ENCODE measurements at places on chromosomes 12 and 14. TPM values are rescaled to one million over a fixed set of nuclear protein-coding genes. Genes with fewer than 3 reads are reported as not detected.

GRCh38 chr12:82069931-82070514 lies 288.2 kb downstream of the CCDC59 start:
- no peak overlapping the region for H3K27ac ChIP-seq
- no peak for DNase-seq
- no peaks in the 10 kb centered on the region for H3K4me1 ChIP-seq
- H3K4me3 ChIP-seq, result no peak overlapping the region
- H3K36me3 ChIP-seq, result no peaks in the 10 kb centered on the region

The PRIMA1 gene
- total RNA-seq, result not detected

The MYBPC1 gene
- not detected for total RNA-seq

The GUCY2C gene
- not detected for total RNA-seq

The CLEC4A gene
- 0.19 TPM for total RNA-seq

DNA sequence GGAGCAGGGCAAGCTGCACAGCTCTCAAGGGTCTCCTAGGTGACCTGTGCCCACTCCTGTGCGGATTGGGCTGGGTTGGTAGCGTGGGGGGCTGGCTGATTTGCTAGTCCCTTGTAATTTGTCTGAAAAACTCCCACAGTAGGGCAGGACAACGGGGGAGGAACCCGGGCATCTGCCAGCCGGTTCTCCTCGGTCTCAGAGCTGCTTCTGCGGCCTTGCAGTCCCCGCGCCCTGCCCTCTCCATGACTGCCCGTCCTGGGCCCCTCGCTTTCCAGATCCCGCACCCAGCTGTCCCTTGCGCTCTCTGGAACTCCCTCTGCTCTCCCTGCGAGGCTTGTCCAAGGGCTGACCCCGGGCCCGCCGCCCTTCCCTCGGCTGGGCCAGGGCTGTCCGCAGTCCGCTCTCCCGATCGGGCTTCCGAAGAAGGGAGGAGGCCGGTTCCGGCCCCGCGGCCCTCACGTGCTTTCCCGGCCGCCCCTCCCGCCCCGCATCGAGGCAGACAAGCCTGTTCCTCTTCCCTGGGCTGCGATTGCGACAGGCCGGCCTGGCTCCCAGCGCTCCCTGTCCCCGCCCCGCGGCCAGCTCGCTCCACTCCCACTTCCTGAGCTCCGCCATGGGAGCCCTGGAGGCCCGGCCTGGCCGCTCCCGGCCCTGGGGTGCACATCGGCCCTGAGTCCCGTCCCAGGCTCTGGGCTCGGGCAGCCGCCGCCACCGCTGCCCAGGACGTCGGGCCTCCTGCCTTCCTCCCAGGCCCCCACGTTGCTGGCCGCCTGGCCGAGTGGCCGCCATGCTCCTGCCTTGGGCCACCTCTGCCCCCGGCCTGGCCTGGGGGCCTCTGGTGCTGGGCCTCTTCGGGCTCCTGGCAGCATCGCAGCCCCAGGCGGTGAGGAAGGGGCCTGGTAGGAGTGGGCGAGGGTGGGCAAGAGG lies at the start of gene LTBR:
LTBR (plus strand) TSS at position 591 of the 927 bp plus-strand sequence; CDS start at position 788, 197 bp downstream.
- no peaks in the 10 kb centered on the region for H3K36me3 ChIP-seq
- H3K27ac ChIP-seq, result no peak within 1 kb of the TSS
- no peaks in the 10 kb centered on the region for H3K4me1 ChIP-seq
- H3K4me3 ChIP-seq, result no peak within 1 kb of the TSS
- DNase-seq, result no peak

DNA sequence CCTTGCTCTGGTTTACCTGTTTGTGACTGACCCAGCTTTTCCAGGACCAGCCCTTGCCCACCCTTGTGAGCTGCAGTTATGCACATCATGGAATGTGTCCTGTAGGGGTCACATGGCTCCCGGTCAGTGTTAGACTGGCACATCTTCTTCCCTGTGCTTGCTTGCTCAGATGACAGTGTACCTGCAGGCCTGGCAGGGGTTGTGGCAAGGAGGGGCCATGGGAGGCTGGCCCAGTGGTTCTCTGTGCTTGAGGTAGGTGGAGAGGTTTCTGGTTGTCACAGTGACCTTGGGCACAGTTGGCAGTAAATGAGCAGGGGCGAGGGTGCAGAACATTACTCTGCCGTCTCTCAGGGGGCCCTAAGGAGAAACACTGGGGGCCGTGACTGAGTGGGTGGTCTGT lies 27.6 kb upstream of the RD3L start:
- no peak overlapping the region for H3K27ac ChIP-seq
- no peak overlapping the region for H3K4me3 ChIP-seq
- H3K4me1 ChIP-seq, result no peaks in the 10 kb centered on the region
- H3K36me3 ChIP-seq, result no peaks in the 10 kb centered on the region
- no peak for DNase-seq

The FAR2 gene
- 26.6 TPM for total RNA-seq

The NOPCHAP1 gene
- total RNA-seq, result 14.6 TPM

DNA sequence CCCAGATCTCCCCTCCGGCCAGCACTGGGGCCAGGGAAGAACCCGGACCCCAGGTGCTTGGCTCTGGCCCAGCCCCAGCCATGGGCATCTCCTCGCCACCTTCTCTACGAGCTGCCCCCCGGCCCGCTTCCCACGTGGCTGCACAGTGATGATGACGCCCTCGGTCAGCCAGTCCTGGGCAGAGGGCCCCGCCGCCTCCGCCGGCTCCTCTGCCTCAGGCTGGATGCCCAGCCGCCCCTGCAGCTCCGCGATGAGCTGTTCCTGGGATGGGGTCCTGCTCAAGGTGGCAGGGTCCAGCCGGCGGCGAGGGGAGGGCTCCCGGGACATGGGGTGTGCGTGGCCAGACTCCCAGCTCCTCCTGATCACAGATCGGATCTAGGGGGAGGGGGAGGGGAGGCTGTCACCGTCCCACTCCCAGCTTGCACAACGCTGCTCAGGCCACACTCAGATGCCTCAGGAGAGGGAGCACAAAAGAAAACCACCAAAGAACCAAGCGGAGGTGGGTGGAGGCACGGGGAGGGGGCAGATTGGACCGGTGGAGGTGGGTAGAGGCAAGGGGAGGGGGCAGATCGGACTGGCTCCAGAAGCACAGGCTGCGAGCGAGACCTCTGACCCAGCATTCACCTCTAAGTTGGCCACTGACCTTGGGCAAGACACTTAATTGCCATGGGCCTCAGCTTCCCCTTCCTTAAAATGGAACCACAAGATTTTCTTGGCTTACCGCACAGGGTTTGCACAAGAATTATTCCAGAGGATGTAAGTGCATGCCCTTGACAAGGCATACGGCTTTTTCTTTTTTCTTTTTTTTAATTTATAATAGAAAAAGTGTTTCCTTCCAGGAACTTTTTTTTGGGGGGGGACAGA lies 16.1 kb upstream of the RPLP0 start:
- no peaks in the 10 kb centered on the region for H3K4me1 ChIP-seq
- H3K36me3 ChIP-seq, result peaks cover 36% of the 10 kb centered on the region
- no peaks in the 10 kb centered on the region for H3K27me3 ChIP-seq
- H3K4me3 ChIP-seq, result no peak overlapping the region

DNA sequence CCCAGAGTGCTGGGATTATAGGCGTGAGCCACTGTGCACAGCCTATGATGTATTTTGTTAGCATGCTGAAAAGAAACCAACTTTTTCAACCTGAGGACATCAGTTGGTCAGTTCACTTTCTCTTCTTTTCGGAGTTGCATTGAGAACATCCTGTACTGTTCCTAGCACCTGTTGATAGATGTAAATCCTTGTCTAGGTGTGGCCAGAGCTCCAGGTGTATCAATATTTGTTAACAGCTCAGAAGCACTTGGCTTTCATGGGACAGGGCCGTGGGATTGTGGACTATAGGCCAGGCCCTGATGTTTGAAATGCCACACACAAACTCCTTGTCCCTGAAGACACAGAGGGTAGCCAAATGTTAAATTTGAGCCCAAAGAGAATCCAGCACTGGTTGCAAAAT lies 14.9 kb downstream of the HCAR2 start:
- H3K4me1 ChIP-seq, result peaks cover 3% of the 10 kb centered on the region
- DNase-seq, result no peak
- no peak overlapping the region for H3K27ac ChIP-seq
- H3K27me3 ChIP-seq, result no peaks in the 10 kb centered on the region
- H3K36me3 ChIP-seq, result no peaks in the 10 kb centered on the region
- H3K4me3 ChIP-seq, result no peak overlapping the region

The ZNF10 gene
- total RNA-seq, result 6.3 TPM

DNA sequence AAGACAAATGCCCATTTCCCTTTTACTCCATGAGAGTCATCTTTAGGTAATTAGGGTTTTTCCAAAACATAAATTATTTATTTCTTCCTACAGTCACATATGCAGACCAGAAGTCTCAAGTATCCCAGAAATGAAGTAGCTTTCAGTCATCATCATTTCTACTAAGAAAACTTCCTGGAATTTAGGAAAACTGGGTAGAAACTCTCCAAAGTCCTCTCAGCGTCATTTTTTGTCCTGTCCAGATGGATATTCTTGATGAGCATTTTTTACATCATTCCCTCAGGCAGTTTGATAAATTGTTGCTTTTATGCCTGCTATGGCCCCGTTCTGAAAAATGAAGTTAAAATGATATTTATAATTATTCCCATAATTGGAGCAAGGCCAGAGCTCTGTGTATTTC lies 93.9 kb upstream of the DCN start:
- no peaks in the 10 kb centered on the region for H3K36me3 ChIP-seq
- H3K4me3 ChIP-seq, result no peak overlapping the region
- no peak for DNase-seq
- H3K4me1 ChIP-seq, result no peaks in the 10 kb centered on the region

- H3K27me3 ChIP-seq, result no peaks in the 10 kb centered on the region
- peak; percentile 94 for DNase-seq
- H3K36me3 ChIP-seq, result peaks cover 6% of the 10 kb centered on the region
- H3K4me1 ChIP-seq, result peaks cover 38% of the 10 kb centered on the region
- H3K4me3 ChIP-seq, result no peak overlapping the region
- peak overlapping the region; percentile 57 for H3K27ac ChIP-seq
Measured at GRCh38 chr12:47779301-47779942, 6.4 kb downstream of the SLC48A1 start.

- DNase-seq, result no peak
- H3K27ac ChIP-seq, result no peak overlapping the region
- peaks cover 42% of the 10 kb centered on the region for H3K27me3 ChIP-seq
- H3K36me3 ChIP-seq, result no peaks in the 10 kb centered on the region
Measured at GRCh38 chr14:70203686-70204085, 14.9 kb upstream of the SLC8A3 start.

GRCh38 chr14:105195522-105196264 lies 14.6 kb upstream of the NUDT14 start:
- no peak overlapping the region for H3K4me3 ChIP-seq
- DNase-seq, result no peak
- H3K27ac ChIP-seq, result no peak overlapping the region
- peaks cover 24% of the 10 kb centered on the region for H3K4me1 ChIP-seq

GRCh38 chr14:72546344-72547016 lies 347.4 kb downstream of the DPF3 start:
- no peak overlapping the region for H3K4me3 ChIP-seq
- DNase-seq, result no peak
- no peaks in the 10 kb centered on the region for H3K36me3 ChIP-seq
- no peak overlapping the region for H3K27ac ChIP-seq

DNA sequence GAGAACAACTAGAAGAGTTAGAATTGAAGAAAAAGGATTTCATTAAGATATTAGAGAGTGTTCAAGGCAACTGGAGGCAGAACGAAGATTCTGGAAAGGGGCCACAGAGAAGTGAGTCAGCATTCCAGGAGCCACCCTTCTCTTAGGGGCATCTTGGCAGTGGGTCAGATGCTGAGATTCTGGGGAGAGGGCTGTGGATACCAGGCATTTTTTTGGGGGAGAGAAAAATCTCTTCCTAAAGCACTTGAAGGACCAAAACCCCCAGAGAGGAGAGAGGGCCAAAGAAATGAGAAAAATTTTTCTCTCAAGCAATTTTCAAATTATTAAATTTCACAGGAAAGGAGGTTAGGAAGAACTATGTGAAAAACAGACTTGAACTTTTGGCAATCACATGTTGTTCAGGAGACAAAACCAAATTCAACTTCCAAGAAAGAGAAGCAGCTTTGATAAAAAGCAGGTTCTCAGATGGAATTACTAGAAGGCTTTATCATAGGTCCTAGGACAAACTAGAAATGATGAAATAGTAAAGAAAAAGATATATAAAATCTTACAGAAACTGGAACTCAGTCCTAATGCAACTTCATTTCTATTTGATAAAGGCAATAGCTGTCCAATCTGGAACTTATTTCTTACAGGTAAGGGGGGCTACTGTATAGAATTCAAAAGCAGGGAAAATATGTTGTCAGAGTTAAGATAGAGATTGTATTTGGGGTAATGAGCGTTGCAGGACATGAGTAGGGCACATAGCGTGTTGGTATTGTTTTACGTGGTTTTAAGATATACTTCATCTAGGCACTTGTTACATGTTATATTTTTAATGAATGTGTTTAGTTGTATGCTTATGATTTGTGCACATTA lies 1.1 kb upstream of the CLEC2D start:
- H3K4me1 ChIP-seq, result peaks cover 61% of the 10 kb centered on the region
- H3K4me3 ChIP-seq, result peak overlapping the region; percentile 84
- peaks cover 76% of the 10 kb centered on the region for H3K36me3 ChIP-seq
- no peaks in the 10 kb centered on the region for H3K27me3 ChIP-seq
- H3K27ac ChIP-seq, result peak overlapping the region; percentile 98

Data from activated CD4-positive, alpha-beta T cell treated with anti-CD3 and anti-CD28 coated beads, Interleukin-2, amount 10 ng/mL, durations not matched to agents 7 days and 5 days (primary cell).